ENCODE measurements at places on chromosomes 6 and 20. TPM values are rescaled to one million over a fixed set of nuclear protein-coding genes. Genes with fewer than 3 reads are reported as not detected.

GRCh38 chr6:170022827-170023619 is 267.9 kb downstream of the DLL1 start:
- DNase-seq, result peak; percentile 36
- no peak overlapping the region for H3K4me3 ChIP-seq
- H3K27ac ChIP-seq, result no peak overlapping the region
- no peaks in the 10 kb centered on the region for H3K36me3 ChIP-seq
- H3K4me1 ChIP-seq, result peaks cover 11% of the 10 kb centered on the region

GRCh38 chr6:142384519-142385254 is 82.9 kb downstream of the ADGRG6 start:
- no peak overlapping the region for H3K4me3 ChIP-seq
- H3K36me3 ChIP-seq, result no peaks in the 10 kb centered on the region
- H3K27ac ChIP-seq, result peak overlapping the region; percentile 40
- no peak for DNase-seq

DNA sequence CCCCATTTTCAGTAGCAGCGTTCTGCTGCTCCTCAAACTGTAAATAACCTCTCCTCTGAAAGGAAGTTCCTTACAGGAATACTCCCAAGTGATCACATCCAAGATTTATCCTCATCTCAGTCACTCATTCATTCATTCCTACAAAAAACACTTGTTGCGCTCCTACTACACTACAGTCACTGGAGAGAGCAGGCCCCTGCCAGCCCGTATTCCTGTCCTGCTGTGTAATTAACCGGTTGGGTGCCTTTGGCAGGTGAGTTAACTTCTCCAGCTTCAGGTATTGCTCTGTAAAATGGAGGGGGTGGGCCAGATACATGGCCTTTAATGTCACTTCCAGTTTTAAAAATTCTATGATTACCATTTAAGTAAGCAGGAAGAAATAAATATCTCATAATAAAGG is 15.0 kb upstream of the ZBTB24 start:
- no peak overlapping the region for H3K27ac ChIP-seq
- H3K36me3 ChIP-seq, result no peaks in the 10 kb centered on the region
- H3K27me3 ChIP-seq, result no peaks in the 10 kb centered on the region
- no peak overlapping the region for H3K4me3 ChIP-seq
- no peaks in the 10 kb centered on the region for H3K4me1 ChIP-seq

- no peak overlapping the region for H3K4me3 ChIP-seq
- DNase-seq, result no peak
- peaks cover 3% of the 10 kb centered on the region for H3K4me1 ChIP-seq
- no peak overlapping the region for H3K27ac ChIP-seq
- no peaks in the 10 kb centered on the region for H3K36me3 ChIP-seq
Measured at GRCh38 chr6:52533491-52533890, 43.4 kb downstream of the TRAM2 start.

DNA sequence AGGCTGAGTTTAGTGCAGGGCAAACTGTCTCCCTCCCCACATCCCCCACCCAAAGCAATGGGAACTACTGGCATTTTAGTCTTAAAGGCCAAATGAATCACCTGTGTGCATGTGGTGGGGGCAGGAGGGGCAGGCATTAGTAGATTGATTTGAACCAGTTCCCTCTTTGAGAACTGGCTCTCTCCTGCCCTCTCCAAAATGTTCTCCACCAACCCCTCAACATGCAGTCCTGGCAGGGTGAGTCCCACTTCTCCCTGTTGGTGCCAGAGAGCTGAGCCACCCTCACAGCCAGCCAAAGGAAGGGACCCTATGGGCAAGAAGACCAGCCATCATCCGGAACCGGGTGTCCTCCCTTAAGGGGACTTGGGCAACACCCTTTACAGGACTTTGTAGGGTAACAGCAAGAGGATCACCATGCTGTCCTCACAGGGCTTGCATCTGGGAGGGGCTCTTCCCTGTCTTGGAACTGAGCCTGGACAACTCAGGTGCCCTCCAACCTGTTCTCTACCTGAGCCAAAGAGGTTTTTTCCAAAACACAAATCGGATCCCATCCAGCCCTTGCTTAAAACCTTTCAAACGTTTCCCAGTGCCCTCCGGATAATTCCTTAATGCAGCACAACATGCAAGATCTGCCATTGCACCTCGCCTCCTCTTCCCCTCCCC is 80.6 kb downstream of the MRPL14 start:
- H3K4me3 ChIP-seq, result no peak overlapping the region
- no peaks in the 10 kb centered on the region for H3K27me3 ChIP-seq
- no peak overlapping the region for H3K27ac ChIP-seq
- peaks cover 74% of the 10 kb centered on the region for H3K4me1 ChIP-seq
- no peaks in the 10 kb centered on the region for H3K36me3 ChIP-seq

GRCh38 chr6:168925671-168926070 is 328.0 kb downstream of the THBS2 start:
- no peak overlapping the region for H3K4me3 ChIP-seq
- DNase-seq, result no peak
- no peak overlapping the region for H3K27ac ChIP-seq
- no peaks in the 10 kb centered on the region for H3K27me3 ChIP-seq
- no peaks in the 10 kb centered on the region for H3K36me3 ChIP-seq
- no peaks in the 10 kb centered on the region for H3K4me1 ChIP-seq

DNA sequence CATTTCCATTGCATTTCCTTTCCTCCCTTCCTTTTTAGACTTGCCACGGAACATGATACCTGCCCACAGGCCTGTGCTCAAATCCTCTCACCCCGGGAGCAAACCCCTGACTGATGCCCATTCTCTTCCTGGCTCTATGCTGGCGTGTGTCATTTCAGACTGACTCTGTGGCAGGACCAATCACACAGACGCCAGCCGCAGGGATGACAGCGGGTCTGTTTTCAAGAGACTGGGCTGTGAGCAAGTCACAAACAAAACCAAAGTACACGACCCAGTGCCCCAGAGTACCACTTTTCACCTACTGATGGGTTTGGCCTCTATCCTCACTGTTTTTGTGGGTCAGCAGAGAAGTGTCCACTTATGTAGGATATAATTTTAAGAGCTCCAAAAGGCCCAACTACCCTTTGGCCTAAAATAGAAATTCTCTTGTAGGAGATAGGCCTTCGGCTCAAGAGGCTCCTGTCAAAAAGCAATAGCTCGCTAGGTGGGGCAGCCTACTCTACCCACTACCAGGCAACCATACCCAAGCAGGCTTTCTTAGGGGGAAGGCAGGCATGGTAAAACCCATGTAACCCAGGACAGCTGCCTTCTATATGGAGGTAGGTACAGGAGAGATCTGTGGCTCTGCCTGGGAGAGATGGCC is 215.7 kb downstream of the CDC5L start:
- no peaks in the 10 kb centered on the region for H3K27me3 ChIP-seq
- DNase-seq, result no peak
- H3K36me3 ChIP-seq, result no peaks in the 10 kb centered on the region
- no peaks in the 10 kb centered on the region for H3K4me1 ChIP-seq
- H3K27ac ChIP-seq, result no peak overlapping the region

GRCh38 chr6:27896398-27896796 is 15.8 kb downstream of the OR2B2 start:
- peak overlapping the region; percentile 99 for H3K27ac ChIP-seq
- H3K36me3 ChIP-seq, result no peaks in the 10 kb centered on the region
- H3K4me3 ChIP-seq, result no peak overlapping the region
- H3K4me1 ChIP-seq, result peaks cover 33% of the 10 kb centered on the region

DNA sequence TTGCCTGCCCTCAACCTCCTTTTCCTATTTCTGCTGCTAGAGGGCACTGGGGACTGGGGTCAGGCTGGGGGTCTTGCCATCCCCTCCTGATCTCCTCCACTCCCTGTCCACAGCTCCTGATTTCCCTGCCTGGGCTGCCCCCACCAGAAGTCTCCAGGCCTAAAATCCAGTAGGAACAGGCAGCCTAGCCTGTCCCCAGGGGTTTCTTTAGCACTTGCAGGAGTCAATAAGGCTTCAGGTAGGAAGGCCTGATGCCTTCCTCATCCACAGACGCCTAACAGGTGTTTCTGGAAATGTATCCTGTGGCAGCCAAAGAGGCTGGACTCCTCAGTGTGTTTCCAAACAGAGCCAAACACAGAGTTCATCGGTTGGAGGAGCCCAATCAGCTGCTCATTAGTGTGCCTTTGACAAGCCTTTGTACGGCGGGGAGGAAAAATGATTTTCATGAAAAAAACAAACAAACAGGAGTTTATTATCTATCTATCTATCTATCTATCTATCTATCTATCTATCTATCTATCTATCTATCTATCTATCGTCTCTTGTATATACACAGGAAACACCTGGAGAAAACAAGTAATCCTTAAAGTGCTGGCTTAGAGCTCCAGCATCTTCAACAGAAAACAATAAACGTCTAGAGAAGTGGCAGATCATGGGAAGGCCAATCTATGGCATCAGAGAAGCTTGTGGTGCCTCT is 3.7 kb upstream of the RAET1E start:
- no peak overlapping the region for H3K27ac ChIP-seq
- H3K27me3 ChIP-seq, result no peaks in the 10 kb centered on the region
- DNase-seq, result no peak
- no peaks in the 10 kb centered on the region for H3K4me1 ChIP-seq

DNA sequence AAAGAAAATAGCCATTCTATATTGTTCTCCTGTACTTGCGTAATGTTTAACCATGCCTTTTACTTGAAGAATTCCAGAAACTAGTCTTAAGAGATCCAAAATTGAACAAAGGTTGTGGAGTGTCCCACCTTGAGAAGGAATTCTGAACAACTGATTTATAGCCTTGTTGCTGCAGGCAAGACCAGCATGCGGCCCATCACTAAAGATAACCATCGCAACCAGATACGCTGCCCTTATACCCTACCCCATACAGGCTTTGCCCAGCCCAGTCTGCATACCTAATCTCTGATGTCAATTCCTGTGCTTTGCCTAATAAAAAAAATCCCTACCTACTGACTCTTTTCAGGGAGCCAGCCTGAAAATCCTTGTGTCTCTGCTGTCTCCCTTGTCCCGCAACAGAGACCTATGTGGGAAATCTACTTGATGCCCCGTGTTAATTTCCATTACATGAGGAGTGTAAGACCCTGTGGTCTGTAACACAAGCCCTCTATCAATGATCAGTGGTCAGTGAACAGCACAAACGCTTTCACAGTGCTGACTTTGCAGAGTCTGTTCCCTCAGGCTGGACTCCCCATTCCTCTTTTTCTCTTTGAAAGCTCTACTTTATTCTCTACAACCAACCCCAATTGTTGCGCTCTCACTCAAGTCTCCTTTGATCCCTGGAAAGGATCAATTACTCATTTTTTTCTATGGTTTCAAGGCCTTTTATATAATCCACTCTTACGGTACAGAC is 125.7 kb upstream of the BTBD3 start:
- H3K36me3 ChIP-seq, result no peaks in the 10 kb centered on the region
- no peaks in the 10 kb centered on the region for H3K4me1 ChIP-seq
- H3K27ac ChIP-seq, result no peak overlapping the region

DNA sequence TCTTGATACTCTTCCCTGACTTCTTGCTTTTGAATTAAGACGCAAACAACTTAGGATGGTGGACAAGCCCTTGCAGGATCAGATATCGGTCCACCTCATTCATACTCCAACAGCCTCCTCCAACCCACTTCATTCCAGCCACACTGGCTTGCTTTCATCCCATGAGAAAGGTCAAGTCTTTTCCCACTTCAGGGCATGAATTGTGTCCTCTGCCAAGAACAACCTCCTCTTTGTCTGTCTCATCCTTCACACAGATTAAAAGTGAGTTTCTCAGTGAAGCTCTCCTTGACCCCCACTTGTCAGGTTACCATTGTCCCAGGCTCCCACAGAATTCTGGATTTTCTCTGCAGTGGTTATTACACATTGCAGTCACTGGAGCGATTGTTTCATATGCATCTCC is 91.8 kb upstream of the TGM3 start:
- no peaks in the 10 kb centered on the region for H3K36me3 ChIP-seq
- peaks cover 13% of the 10 kb centered on the region for H3K4me1 ChIP-seq
- no peak overlapping the region for H3K27ac ChIP-seq
- no peak for DNase-seq
- H3K27me3 ChIP-seq, result no peaks in the 10 kb centered on the region
- no peak overlapping the region for H3K4me3 ChIP-seq

- peaks cover 46% of the 10 kb centered on the region for H3K4me1 ChIP-seq
- DNase-seq, result no peak
- no peak overlapping the region for H3K4me3 ChIP-seq
Measured at GRCh38 chr20:20365480-20366161, 2.3 kb upstream of the INSM1 start.

GRCh38 chr6:157533048-157533871 is 152.3 kb downstream of the ZDHHC14 start:
- no peak for DNase-seq
- H3K4me1 ChIP-seq, result peaks cover 20% of the 10 kb centered on the region
- H3K4me3 ChIP-seq, result no peak overlapping the region
- H3K27ac ChIP-seq, result no peak overlapping the region
- no peaks in the 10 kb centered on the region for H3K27me3 ChIP-seq

- no peaks in the 10 kb centered on the region for H3K36me3 ChIP-seq
- H3K4me1 ChIP-seq, result no peaks in the 10 kb centered on the region
- H3K4me3 ChIP-seq, result no peak overlapping the region
- DNase-seq, result no peak
- H3K27me3 ChIP-seq, result no peaks in the 10 kb centered on the region
- H3K27ac ChIP-seq, result no peak overlapping the region
Measured at GRCh38 chr6:147881432-147881831, 372.9 kb downstream of the SAMD5 start.

Gene ZBTB12
- 8.6 TPM for total RNA-seq

Gene C6orf141
- total RNA-seq, result 1.4 TPM

Gene CNKSR3
- 4.9 TPM for total RNA-seq

Gene LCA5
- 14.7 TPM for total RNA-seq

Gene HRH3
- total RNA-seq, result 0.66 TPM

Gene CLPSL2
- total RNA-seq, result not detected

Gene TP53TG5
- 0.69 TPM for total RNA-seq

Gene SS18L1
- total RNA-seq, result 41.0 TPM

Gene LZTS3
- 27.7 TPM for total RNA-seq

Gene SLC35F1
- 27.8 TPM for total RNA-seq

Gene C4A
- 68.4 TPM for total RNA-seq

Gene PPP1R18
- 28.9 TPM for total RNA-seq

Measured in spinal cord (tissue), 10 donors.